ENCODE measurements at places on chromosomes 1 and 21. TPM values are rescaled to one million over a fixed set of nuclear protein-coding genes. Genes with fewer than 3 reads are reported as not detected.

SLFNL1 gene
- 0.40 TPM for polyA plus RNA-seq

GRCh38 chr1:203271962-203272632 is 33.2 kb upstream of the BTG2 start:
- no peak for DNase-seq

DNA sequence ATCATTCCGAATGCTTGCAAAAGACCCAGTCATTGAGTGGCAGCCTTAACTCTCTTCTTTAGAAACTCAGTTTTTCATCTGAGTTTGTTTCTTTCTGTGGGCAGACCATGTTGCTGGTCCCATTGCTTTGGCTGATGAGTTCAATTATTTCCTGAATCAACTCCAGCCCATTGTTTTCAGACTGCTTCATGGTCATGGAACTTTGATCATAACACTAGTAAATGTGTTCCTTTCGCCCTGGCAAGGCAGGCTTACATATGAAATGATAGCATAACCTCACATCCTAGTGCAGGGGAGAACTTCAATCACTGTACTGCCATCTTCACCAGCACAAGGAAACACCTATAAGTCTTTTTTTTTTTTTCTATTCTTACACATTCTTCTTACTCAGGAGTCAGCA is 50.0 kb upstream of the DUSP10 start:
- no peak for DNase-seq

DNA sequence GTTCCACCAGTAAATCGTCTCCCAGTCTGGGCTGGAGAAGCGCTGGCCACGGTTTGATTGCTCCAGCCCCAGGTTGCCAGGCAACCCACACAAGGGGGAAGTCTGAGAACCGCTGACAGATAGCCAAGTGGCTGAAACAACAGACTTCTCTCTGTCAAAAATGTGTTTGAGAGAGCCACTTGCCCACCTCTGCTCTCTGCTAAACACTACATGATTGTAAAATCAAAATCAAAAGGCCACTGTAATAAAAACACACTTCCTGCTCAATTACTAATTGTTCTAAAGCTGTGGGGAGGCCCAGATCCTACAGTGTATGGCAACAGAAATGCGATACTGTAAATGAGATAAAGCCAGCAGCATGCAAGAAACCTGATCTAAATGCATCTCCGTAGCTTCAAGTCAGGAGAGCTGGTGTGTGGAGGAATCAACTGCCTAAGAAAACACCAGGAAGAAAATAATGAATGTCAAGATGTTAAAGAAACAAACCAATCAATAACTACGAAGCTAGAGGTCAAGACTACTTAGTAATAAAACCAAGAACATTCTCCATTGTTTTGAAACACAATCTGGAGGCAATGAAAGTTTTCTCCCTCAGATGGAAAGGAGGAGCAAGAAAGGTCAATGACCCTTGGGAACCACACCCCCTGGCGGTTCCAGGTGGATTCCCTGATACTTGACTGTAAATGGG is 121.2 kb downstream of the SLC45A1 start:
- DNase-seq, result peak; percentile 93

CLDN19 gene
- 0.57 TPM for polyA plus RNA-seq

- DNase-seq, result no peak
Measured at GRCh38 chr1:228751360-228752098, 16.2 kb downstream of the RHOU start.

GRCh38 chr1:95426772-95427171 is 192.8 kb downstream of the RWDD3 start:
- DNase-seq, result no peak

RNF186 gene
- polyA plus RNA-seq, result not detected

Measured in muscle of back (tissue), 13 donors.